ENCODE measurements at places on chromosomes 12 and 14.

GRCh38 chr14:49294621-49295148, 291.5 kb downstream of the RPS29 start:
- DNase-seq: no peak

DNA sequence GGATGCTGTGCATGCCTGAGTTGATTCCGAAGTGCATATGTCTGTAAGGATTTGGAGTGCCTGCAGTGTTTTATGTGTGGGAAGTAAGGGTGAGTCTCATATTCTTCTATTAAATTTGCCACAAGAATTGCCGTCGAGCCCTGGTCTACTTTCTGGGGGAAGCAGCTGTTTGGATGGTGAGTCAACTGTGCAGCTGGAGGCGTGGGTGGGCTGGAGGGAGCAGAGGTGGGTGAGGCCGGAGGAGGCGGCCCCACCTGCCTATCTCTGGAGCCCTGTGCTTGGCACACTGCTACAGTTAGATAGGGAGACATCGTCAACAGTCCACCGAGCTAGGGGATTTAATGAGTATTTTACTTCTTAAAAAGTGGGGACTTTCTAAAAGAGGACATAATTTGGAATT, 9.7 kb downstream of the GLRX5 start:
- no peak for DNase-seq

DNA sequence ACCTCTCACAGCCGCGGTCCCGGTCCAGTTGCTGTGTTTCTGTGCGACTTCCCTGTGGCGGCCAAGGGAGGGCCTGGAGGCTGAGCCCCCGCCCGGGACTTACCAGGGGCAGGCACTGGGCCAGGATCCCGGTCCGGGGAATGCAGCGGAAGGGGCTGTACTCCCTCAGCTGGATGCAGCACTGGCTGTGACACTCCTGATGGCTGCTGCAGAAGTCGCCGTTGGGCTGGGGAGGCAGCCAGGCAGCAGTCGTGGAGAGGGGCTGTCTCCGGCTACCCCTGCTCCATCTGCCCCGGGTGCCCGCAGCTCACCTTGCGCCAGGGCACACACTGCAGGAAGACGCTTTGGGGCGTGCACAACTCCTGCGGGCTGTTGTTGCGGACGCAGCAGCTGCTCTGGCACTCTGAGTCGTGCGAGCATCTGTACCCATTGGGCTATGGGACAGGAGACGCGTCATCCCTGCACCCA, 6.2 kb downstream of the LRCOL1 start:
- no peak for DNase-seq

DNA sequence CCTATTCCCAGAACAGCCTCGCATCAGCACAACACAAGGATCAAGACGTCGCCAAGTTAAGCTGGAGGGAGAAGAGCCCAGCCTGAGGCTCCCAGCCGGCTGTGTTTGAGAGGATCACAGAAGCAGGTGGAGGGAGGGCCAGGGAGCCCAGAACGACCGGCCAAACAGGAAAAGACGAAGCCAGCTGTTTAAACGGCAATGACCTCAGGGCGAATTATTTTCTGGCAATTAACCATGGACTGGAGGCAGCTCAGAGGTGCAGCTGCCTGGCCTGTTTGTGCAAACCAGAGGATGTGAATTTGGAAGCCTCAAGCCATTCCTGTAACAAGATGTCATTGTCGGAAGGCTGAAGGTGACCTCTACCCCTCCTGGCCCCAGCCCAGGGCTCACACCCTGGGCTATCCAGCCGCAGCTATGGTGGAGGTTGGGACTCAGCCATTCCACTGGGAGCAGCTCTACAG, 175.8 kb upstream of the PRMT8 start:
- no peak for DNase-seq

DNA sequence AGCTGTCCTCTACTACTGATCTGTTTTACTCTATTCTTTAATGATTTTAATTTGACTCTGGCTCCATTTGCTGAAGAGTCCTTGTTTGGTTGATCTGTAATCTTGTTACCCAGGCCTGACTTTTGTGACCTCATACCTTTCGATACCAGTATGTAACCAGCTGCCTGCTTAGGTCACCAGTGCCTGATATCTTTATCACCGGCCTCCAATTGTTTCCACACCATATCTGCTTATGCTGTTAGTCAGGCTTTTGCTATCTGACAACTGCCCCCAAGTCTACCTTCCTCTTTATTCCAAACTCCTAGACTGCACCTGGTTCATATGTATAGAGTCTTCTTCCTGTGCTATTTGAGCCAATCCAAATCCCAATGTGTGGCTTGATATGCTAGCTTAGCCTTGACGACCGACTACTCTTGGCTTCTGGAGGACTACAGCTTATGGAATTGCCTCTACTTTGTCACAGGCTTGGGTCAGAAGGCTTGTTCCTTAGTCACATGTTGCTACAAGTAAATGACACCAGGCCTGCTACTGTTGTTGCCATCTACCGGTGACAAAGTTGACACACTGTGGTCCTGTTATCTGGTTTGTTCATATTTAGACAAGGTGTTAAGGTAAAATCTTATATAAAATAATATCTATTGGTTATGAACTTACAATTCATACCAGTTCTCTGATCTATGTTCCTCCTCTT, 193.9 kb downstream of the TRHDE start:
- DNase-seq: no peak

GRCh38 chr14:52238682-52239081, 28.8 kb upstream of the PTGDR start:
- DNase-seq: no peak

Measured in naive thymus-derived CD8-positive, alpha-beta T cell (primary cell).